Activated gamma-delta T cell treated with Interleukin-2 at 50 U/mL for 16 hours (primary cell): ENCODE measurements at places on chromosomes 12 and 14.

DNA sequence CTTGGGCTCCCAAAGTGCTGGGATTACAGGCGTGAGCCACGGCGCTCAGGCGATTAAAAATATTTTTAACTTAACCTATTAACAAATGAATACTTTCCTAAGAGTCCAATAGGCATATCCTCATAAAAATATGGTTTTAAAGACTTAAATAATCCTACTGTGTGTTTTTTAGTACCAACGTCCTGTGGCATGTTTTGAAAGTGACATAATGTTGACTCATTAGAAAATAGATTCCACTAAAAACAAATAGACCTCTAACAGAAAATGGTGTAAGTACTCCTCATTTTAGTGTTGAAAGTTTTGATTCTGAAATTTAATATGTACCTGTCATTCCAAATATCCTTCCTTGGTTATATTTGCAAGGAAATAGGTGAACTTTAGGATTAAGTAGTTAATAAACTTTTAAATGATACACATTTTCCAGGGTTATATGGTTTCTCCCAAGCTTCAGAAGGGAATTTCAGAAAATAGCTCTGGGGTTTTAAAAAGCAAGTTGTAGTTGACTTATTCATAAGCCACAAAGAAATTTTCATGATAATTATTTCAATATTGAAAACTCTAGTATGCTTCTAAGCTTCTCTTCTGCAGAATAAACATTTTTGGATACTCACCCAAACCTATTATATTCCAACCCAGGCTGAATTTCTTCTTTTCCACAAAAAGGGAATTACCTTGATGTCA, 12.1 kb upstream of the LUM start:
- no peak for DNase-seq

DNA sequence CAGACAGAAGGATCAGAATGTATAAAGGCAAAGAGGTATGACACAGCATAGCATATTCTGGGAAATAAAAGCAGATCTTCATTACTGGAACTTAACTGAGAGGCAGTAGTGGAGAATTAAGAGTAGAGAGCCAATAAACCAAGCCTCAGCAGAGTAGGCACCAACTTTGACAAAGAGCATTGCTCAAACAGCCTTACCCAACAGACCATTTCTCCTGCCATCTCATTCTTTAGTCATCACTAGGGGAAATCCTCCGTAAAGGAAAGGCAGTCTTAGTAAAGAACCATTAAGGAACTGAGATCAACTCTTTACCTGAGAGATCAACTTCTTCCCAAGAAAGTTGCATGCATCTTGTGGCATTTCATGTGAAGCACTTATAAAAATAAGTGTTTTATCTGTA, 36.6 kb downstream of the SENP1 start:
- DNase-seq, result no peak

DNA sequence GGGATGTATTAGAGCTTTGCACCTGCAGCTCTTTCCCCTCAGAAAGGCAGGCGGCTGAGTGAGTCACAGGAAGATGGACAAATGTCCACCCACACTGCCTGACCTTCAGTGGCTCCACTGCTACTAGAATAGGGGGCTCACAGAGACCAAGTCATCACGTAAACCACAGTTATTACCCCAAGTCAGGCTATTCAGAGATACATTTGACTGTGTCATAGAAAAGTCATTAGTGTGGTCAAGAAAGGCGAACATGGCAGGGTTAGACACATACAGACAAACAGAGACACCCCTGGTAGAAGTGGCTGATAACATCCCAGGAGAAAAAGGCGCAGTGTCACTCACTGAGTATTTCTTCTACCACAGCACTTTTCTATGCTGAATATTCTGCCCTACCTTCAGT, 36.0 kb downstream of the GCH1 start:
- DNase-seq, result no peak

GRCh38 chr14:99393059-99393655, 87.5 kb downstream of the SETD3 start:
- peak; percentile 17 for DNase-seq

GRCh38 chr12:103308396-103308795, 187.4 kb downstream of the C12orf42 start:
- no peak for DNase-seq

- no peak for DNase-seq
Observed at GRCh38 chr14:105417690-105418121, 1.9 kb upstream of the MTA1 start.

- DNase-seq, result no peak
Observed at GRCh38 chr12:9365296-9365695, 157.1 kb upstream of the PZP start.
